ENCODE measurements at places on chromosomes 6 and 20. TPM values are rescaled to one million over a fixed set of nuclear protein-coding genes. Genes with fewer than 3 reads are reported as not detected.

The ZSWIM3 gene
- total RNA-seq: 4.1 TPM

- H3K4me1 ChIP-seq: peaks cover 11% of the 10 kb centered on the region
- no peaks in the 10 kb centered on the region for H3K36me3 ChIP-seq
- no peaks in the 10 kb centered on the region for H3K27me3 ChIP-seq
- no peak overlapping the region for H3K27ac ChIP-seq
- DNase-seq: no peak
- H3K4me3 ChIP-seq: no peak overlapping the region
Measured at GRCh38 chr20:31922181-31922580, 29.7 kb downstream of the PDRG1 start.

DNA sequence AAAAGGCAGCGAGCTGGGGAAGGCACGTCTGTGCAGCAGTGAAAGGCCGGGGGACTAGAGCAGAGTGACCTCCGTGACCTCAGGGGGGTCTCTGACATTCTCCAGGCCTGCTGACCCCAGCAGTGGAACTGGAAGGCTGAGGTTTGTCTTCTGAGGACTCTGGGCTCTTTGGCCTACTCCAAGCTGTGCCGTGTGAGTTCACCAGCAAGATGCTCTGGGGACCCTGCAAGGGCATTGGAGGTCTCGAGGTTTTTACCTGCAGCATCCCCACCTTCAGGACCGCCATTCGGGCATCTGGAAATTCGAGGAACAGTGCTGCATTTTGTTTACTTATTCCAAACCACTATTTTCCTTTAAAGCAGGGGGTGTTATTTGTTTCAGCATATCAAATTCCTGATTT, 140.9 kb downstream of the PHACTR3 start:
- H3K4me1 ChIP-seq: no peaks in the 10 kb centered on the region
- H3K4me3 ChIP-seq: no peak overlapping the region
- no peak overlapping the region for H3K27ac ChIP-seq

- H3K36me3 ChIP-seq: no peaks in the 10 kb centered on the region
- H3K27ac ChIP-seq: no peak overlapping the region
- no peaks in the 10 kb centered on the region for H3K27me3 ChIP-seq
- DNase-seq: no peak
Measured at GRCh38 chr6:112193117-112193516, 61.2 kb downstream of the LAMA4 start.

DNA sequence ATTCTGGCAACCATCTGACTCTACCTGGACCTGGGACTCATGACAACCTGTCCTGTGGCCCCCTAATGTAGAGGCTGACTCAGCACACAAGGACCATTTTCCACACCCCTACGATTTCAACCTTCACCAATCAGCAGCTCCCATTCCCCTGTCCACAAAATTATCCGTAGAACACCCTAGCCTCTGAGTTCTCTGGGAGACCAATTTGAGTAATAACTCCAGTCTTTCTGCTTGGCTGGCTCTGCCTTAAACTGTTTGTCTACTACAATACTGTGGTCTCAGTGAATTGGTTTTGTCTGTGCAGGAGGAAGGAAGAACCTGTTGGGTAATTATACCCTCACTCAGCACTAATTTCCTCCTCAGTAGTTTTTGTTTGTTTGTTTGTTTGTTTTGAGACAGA, 99.3 kb upstream of the MRPS10 start:
- H3K27me3 ChIP-seq: no peaks in the 10 kb centered on the region
- no peaks in the 10 kb centered on the region for H3K36me3 ChIP-seq
- DNase-seq: peak; percentile 15

DNA sequence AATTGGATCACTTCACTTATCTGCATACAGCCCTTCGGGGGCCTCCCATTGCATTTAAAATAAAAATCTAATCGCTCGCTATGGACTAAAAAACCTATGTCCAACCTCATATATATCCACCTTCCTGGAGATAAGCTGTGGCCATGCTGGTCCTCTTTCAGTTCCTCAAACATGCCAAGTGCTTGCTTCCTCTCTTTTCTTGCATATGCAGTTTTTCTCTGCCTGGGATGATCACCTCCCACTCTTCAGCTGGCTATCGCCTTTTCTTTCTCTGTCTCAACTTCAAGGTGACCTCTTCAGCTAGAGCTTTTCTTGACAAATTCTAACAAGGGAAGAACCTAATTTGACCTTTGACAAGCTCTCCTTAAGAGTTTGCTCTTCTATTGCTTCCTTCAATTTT, 5.6 kb upstream of the TFB1M start:
- H3K4me1 ChIP-seq: no peaks in the 10 kb centered on the region
- H3K27me3 ChIP-seq: no peaks in the 10 kb centered on the region

- no peaks in the 10 kb centered on the region for H3K36me3 ChIP-seq
- no peaks in the 10 kb centered on the region for H3K27me3 ChIP-seq
- no peak overlapping the region for H3K4me3 ChIP-seq
- no peak overlapping the region for H3K27ac ChIP-seq
- no peak for DNase-seq
Measured at GRCh38 chr20:3010985-3011723, 32.3 kb upstream of the GNRH2 start.

The MMP24 gene
- total RNA-seq: not detected

DNA sequence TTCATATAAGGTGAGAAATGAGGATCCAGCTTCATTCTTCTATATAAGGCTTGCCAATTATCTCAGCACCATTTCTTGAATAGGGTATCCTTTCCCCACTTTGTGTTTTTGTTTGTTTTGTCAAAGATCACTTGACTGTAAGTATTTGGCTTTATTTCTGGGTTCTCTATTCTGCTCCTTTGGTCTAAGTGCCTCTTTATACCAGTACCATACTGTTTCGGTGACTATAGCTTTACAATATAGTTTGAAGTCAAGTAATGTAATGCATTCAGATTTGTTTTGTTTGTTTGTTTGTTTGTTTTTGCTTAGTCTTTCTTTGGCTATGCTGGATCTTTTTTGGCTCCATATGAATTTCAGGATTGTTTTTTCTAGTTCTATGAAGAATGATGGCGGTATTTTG, 64.6 kb downstream of the ERMARD start:
- no peak for DNase-seq
- no peaks in the 10 kb centered on the region for H3K4me1 ChIP-seq
- H3K36me3 ChIP-seq: no peaks in the 10 kb centered on the region
- no peak overlapping the region for H3K27ac ChIP-seq
- no peaks in the 10 kb centered on the region for H3K27me3 ChIP-seq
- no peak overlapping the region for H3K4me3 ChIP-seq

DNA sequence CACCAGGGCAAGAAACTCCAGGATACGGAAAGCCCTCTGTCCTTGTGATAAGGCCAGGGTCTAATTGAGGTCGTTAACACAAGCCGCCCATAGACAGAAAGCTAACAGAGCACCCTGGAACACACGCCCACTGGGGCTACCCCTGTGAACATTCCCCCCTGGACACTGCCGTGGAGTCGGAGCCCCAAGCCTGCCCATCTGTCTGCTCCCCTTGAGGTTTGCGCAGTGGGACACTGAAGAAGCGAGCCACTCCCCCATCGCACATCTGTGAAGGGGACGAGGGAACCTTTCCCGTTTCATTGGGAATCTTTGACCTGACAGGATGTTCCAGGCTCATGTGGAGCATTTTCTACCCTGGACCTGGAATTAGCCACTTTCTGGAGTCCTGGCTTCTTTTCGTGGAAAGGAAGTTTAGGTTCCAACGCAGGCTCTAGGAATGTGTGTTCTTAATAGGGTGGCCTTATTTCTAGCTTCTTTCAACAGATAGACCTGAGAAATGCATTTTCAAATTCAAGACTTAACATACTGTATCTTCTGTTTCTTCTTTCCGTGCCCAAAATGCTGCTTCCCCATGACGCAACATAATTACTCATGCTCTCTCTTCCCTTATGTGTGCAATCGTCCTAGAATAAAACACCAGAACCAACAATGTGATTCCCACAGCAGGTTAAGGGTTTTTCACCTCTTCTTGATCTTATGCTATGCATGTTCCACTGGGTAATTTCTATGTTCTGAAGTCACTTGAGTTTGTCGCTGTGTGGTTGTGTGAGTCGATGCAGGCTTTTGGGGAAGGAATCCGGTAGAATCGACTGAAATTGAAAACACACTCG, 161.1 kb downstream of the ERMARD start:
- no peaks in the 10 kb centered on the region for H3K36me3 ChIP-seq
- H3K27me3 ChIP-seq: no peaks in the 10 kb centered on the region
- H3K4me1 ChIP-seq: no peaks in the 10 kb centered on the region
- no peak overlapping the region for H3K27ac ChIP-seq

DNA sequence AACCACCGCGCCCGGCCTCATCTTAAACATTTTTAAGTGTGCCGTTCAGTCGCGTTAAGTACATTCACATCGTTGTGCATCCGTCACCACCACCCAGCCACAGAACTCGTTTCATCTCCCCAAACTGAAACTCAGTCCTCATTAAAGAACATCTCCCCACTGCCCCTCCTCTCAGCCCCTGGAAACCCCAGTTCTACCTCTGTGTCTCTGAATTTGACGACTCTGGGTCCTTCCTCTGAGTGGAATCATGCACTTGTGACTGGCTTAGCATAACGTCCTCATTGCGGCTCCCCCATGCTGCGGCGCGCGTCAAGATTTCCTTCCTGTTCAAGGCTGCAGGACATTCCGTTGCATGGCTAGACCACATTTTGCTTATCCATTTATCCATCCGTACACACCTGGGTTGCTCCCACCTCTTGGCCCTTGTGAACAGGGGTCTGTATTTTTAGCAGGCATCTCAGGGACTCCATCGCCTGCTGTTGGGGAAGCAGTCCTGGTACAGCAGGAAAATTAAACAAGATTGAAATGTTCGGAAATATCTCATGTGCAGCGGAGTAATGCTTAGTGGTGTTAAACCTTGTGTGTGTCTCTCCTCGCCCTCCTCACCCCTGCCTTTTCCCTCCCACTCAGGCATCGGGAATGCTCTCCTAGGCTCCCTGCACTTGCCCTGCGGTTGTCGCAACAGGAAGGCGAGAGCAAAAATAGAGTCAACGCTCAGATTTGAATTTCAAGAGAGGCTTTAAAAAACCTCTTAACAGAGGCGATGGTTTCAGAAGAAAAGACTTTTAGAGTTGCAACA, 127.9 kb downstream of the PXDC1 start:
- H3K4me3 ChIP-seq: no peak overlapping the region
- H3K27me3 ChIP-seq: no peaks in the 10 kb centered on the region
- H3K36me3 ChIP-seq: no peaks in the 10 kb centered on the region
- DNase-seq: no peak

The OPRM1 gene
- not detected for total RNA-seq

DNA sequence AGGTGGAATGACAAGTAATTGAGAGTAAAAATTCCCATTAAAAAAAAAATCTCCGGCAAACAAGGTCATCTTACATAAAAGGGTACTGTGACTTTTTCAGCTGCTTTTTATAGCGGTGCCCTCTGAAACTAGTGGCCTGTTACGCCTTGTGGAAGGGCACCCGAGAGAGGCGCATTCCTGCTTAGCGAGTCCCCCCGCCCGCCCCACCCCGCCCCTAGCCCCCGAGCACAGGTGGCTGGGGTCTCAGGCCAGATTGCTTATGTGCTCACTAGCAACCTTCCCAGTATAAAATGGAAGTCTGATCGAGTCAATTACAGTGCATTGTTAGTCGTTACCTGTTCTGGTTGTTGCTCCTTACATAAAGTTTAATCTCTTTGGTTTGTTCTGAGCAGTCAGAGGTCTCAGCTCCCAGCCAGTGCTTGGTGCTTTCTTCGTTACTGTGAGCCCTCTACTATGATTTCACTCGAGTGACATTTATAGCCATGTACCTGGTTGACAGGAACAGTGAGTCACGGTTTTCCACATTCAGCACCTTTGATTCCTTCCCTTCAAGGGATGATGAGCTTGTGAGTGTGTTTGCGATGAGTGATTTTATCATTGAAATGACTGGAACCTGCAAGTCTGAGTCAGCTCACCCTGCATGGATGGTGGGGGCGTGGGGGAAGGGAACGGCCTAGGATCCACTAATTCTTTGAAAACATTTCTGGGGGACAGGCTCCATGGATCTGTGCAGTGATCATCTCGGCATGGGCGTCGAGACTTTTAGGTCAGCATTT, 47.6 kb downstream of the ZDHHC14 start:
- H3K4me3 ChIP-seq: no peak overlapping the region
- H3K36me3 ChIP-seq: no peaks in the 10 kb centered on the region
- H3K27ac ChIP-seq: no peak overlapping the region
- no peaks in the 10 kb centered on the region for H3K4me1 ChIP-seq
- DNase-seq: no peak

Data from GM12878 (cell line).